Suprapubic skin (tissue), 4 donors: ENCODE measurements at places on chromosomes 4 and X.
A peak's percentile ranks its signal among the peaks of the same experiment; 100 is the strongest.

DNA sequence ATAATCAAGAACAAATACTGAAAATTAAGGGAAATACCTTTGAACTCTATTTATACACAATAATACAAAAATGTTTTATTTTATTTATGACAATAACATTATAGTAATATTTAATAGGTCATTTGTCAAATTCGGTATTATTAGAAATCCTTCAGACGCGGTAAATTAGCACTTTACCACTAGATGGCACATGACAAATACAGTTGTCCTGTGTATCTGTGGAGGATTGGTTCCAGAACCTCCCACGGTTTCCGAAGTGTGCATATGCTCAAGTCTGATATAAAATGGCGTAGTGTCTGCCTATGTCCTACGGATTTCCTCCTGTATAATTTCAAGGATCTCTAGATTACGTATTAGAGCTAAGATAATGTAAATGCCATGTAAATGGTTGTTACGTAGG lies 8.1 kb upstream of the LINC00632 start:
- no peak for DNase-seq

- no peak for DNase-seq
These were observed 121.9 kb downstream of the DKK2 start for GRCh38 chr4:106914223-106914622.

DNA sequence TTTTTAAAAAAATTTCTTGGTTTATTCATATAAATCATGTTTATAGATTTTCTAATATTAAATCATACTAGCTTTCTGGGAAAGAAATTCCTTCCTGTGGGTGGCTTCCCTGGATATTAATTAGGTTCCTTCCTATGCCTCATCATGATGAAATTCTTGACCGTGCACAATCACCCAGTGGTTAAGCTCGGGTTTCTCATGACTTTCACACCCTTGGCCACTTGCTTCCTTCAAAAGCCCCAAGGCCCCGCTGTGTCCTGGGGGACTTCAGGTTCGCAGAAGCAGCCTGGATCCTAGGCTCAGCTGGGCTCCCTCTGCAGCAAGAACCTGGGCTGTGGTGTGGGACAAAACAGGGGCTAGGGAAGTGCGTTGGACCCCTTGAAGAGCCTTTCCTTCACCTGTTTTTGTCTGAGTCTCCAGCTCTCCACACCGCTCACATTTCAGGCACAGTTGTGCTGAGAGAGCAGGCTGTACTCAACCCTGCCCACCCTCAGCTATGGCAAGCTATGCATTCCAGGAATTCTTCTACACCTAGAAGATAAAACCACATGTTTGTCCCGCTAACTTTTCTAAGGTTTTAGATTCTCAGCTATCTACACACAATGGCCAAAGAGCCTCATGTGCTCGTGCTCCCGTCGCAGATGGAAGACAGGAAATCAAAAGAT lies 48.9 kb upstream of the TMSB15B start:
- no peak for DNase-seq

- DNase-seq, result no peak
These were observed 96.8 kb upstream of the WDR44 start for GRCh38 chrX:118249146-118249545.

GRCh38 chr4:42643685-42644084 lies 13.2 kb downstream of the ATP8A1 start:
- no peak for DNase-seq

- DNase-seq, result no peak
These were observed 123.3 kb downstream of the ZNF518B start for GRCh38 chr4:10333942-10334341.

DNA sequence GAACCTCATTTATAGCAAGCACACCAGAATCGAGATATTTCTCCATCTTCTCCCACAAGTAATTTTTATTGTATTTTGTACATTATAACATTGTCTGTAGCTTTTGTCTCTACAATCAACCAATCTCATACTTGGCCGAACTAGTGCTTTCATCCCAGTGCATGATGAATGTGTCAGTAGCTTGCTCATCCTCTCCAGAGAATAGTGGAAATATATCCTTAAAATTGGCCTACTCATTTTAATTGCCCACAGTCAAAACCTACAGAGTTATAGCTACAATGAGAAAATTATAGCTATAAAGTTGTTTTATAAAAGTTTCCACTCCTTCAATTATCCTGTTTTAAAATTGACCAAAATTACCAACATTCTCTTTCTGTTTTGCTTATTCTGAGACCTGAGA lies 103.8 kb downstream of the MAPK10 start:
- DNase-seq, result no peak

GRCh38 chr4:82713856-82714255 lies 84.7 kb downstream of the SCD5 start:
- no peak for DNase-seq

- DNase-seq, result no peak
These were observed 2.4 kb upstream of the PDZD4 start for GRCh38 chrX:153832728-153833127.

GRCh38 chrX:119325456-119325855 lies 73.7 kb upstream of the SLC25A43 start:
- DNase-seq, result no peak

DNA sequence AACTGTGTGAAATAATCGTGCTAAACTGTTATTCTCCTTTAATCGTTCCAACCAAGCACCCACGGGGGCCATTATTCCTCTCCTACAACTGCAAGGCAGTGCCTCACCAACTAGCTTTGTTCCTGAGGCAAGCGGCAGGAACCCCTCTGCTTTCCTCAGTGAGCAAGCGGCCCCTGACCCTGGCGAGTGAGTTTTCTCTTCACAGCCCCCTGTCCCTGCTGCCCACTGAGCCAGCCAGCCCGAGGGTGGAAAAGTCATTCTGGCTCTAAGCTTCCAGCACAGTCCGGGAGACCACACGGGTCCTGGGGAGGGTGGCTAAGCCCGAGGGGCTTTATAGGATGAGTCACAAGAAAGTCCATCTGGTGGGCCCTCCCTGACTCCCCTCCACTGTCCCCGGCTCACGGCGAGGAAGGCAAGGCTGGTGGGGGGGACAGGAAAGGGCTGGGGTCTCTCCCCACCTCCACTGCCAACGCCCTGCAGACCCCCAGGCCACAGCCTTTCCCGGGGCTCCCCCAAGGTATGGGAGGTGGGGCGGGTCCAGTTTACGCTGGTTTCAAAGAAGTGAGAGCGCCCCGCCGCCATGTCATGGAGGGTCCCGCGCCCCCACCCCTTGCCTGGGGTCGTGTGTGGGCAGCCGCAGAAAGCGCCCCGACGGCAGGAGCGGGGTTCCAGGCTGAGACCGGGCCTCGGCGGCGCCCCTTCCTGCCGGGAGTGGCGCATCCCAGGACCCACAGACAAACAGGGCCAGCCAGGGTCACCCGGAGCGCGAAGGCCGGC lies 45.0 kb downstream of the CPLX1 start:
- peak; percentile 73 for DNase-seq

- DNase-seq, result no peak
These were observed 75.0 kb downstream of the PTTG2 start for GRCh38 chr4:38034986-38035882.

DNA sequence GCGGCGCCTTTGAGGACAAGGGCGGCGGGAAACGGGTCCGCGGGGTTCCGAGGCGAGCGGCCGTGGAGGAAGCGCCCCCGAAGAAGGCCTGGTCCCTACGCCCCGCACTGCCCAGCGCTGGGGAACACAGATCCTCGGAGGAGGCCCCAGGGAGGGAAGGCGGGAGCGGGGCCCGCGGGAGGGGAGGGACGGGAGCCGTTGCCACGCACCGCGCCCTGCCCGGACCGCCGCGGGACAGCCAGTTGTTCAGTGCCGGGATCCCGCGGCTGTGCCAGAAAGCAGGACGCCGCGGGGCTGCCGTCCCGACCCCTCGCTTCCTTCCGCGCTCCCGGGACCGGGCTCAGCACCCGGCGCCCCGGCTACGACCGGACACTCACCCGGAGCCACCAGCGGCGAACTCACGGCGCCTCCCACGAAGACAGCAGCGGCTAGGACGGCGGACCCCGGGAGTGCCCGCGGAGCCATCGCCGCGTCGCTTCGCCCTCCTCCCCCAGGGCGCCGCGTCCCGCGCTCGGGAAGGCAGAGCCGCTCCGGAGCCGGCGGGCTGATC lies 278 bp downstream of the RELL1 start:
- DNase-seq, result peak; percentile 85

- DNase-seq, result no peak
These were observed 929.5 kb downstream of the DMD start for GRCh38 chrX:32281853-32282252.

DNA sequence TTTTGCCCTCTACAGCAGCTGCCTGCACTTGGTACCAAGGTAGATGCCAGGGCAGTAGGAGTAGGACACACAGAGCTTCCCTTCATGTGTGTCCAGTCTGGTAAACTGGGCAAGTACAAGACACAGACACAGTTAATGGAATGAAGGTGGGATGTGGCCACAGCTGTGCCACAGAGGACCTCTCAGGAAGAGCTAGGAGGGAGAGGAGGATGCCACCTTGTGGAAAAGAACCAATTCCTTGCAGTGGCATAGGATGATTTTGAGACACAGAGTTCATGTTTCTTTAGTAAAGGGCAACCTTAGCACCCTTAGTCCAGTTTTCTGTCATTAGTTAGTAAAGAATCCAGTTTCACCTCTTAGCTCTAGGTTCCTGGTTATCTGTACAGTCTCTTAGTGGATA lies 36.3 kb upstream of the TBC1D14 start:
- DNase-seq, result no peak

- no peak for DNase-seq
These were observed 25.4 kb downstream of the SOWAHB start for GRCh38 chr4:76872556-76872955.

- no peak for DNase-seq
These were observed 712.3 kb downstream of the C4orf33 start for GRCh38 chr4:129808242-129808641.

- DNase-seq, result no peak
These were observed 289.7 kb downstream of the DKK2 start for GRCh38 chr4:106746451-106746850.

GRCh38 chrX:131399678-131400428 lies 110.7 kb upstream of the IGSF1 start:
- DNase-seq, result no peak

GRCh38 chr4:25100710-25101109 lies 59.5 kb downstream of the SEPSECS start:
- no peak for DNase-seq

- DNase-seq, result no peak
These were observed 65.6 kb downstream of the ATXN3L start for GRCh38 chrX:13254076-13254785.

GRCh38 chrX:133937022-133937421 lies 48.4 kb downstream of the GPC3 start:
- DNase-seq, result no peak

DNA sequence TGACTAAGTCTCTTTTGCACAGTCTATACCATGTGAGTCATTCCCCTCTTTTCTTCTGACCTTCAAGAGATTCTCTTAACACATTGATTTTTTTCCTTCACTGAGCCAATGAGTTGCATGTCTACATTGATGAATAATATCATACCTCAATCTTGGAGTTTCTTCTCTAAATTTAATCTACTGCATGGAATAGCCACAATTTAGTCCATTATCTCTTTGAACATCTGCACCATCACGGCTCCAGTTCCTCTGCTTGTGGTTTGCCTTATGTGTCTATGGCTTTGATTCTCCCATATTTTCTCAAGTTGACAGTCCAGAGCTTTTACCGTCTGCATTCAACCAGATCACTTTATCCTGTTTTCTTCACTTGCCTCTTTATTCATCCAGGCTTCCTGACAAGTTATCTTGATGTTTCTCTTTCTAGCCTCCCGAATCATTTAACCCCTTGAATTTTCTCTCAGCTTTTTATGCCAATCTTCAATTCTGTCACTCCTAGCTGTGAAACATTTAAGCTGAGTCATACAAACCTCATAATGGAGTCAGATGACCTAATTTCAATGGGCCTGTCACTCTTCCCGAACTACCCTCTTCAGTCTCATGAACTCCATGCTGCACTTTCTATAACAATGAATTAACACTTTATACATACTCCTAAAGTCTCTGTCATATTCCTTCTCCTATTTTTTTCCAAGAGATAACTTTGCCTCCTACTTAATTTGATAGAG lies 222.3 kb downstream of the CPE start:
- no peak for DNase-seq

GRCh38 chr4:20528508-20528907 lies 171.8 kb upstream of the PACRGL start:
- DNase-seq, result no peak

DNA sequence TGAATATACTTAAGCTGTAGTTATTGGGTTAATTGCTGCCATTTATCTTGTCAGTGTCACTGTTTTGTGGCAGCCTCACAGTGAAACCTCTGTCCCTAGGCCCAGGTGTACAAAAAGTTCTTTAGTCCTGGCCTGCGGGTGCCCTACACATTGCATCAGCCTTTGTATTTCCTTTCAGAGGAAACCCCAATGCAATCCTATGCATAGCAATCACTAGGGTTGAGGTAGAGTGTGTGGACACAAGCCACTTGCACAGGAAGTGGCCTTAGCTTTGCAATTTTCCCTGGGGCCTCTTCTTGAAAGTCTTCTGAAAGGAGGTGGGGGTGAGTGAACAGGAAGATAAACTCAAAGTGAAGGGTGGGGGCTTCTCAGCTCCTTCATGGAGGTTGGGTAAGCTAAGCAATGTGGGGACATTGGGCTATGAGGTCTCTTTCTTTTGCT lies 27.8 kb downstream of the VSIG4 start:
- no peak for DNase-seq

- no peak for DNase-seq
These were observed 56.6 kb downstream of the TMEM131L start for GRCh38 chr4:153522802-153523094.

GRCh38 chr4:113083346-113083745 lies 33.9 kb downstream of the ANK2 start:
- DNase-seq, result no peak

DNA sequence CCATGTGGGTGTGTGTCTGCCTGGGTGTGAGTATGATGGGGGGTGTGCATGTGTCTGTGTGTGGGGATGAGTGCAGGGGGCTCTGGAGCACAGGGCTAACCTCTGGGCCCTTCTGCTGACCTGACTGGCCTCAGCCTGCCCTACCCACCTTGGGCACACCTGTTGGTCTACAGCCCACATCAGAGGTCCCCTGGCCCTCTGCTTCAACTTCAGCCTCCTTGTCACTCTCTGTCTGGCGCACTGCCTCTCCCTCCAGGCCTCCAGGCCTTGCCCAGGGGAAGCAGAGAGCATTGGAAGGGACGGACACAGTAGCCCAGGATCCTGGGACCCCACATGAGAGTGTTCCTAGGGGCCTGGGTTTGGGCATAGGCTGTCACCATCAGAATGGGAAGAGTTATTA lies 115.4 kb downstream of the EFNB1 start:
- no peak for DNase-seq
